GM03348 (cell line): ENCODE measurements at places on chromosomes 11 and 22.

DNA sequence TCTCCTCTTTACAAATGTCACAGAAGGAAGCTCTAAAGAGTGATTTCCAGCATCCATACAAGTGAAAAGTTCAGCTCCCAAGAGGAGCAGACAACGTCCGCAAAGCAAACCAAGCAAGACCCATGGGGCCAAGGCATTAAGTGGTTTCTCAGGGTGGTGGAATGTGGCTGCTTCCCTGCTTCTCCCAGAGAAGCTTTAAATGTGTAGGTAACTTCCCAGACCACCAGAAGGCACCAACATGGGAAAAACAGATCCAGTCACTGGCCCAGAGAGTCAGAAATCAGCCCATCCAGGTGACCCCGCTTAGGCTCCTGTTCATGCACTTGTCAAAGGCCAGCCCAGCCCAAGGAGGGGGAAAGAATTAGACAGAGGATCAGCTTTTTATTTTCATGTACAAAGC, 13.3 kb upstream of the PHF21A start:
- DNase-seq = no peak

DNA sequence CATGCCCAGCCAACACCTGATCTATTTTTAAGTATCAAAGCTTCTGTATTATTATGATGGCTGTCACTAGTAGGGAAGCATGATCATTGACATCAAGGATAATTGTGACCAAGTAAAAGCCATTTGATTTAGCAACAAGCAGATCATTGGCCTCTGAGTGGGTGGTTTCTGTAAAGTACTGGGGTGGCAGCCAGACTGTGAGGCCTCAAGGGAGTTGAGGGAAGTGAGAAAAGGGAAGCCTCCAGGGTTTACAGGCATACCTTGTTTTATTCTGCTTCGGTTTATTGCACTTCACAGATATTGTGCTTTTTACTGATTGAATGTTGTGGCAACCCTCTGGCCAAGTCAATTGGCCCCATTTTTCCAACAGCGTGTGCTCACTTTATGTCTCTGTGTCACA, 60.1 kb downstream of the PRR5L start:
- no peak for DNase-seq

GRCh38 chr11:122229078-122229477, 113.1 kb upstream of the BLID start:
- DNase-seq = peak; percentile 71

GRCh38 chr22:37245740-37246139, 1.7 kb upstream of the RAC2 start:
- DNase-seq = no peak
